ENCODE measurements at places on chromosomes 13 and 19.
A peak's percentile ranks its signal among the peaks of the same experiment; 100 is the strongest.

DNA sequence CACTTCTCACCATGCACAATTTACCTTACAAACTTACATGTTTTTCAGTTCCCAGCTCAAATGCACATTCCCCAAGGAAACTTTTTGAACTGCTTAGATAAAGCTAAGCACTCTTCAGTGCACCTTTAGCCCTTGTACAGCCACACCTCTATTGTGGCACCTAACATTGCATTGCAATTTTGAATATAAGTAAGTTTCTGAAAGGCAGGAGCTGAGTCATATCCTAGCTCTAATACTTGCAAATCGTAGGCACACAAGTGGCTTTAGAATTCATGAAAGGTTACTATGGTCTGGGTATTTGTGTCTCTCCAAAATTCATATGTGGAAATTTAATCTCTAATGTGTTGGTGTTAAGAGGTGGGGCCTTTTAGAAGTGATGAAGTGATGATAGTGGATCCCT lies 4.9 kb upstream of the ESD start:
- DNase-seq, result no peak

DNA sequence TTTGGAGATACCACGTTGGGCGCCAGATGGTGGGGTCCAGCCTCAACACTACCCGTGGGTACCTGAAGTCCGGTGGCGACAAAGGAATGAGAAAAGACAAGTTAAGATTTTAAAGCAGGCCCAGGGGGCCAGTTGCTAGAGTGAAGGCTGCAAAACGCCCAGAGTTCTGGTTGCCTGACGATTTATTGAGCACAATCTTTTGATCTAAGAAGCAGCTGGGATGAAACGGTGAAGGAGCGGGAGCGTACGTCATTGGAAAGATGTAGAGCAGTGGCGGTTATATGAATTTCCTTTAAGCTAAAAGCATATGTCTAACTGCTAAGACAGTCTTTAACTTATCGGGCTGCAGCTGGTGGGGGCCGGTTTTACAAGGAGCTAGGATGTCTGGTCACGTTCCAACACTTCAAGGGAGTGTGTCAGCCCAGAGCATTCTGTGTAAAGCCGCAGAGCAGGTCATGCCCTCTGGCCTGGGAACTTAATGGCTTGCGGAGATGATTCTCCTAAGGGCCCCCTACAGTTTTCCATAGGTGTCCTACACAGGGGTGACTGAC lies 28.9 kb upstream of the EVI5L start:
- DNase-seq, result no peak

GRCh38 chr19:43901395-43902390 lies 33.4 kb downstream of the ZNF45 start:
- peak; percentile 79 for DNase-seq

DNA sequence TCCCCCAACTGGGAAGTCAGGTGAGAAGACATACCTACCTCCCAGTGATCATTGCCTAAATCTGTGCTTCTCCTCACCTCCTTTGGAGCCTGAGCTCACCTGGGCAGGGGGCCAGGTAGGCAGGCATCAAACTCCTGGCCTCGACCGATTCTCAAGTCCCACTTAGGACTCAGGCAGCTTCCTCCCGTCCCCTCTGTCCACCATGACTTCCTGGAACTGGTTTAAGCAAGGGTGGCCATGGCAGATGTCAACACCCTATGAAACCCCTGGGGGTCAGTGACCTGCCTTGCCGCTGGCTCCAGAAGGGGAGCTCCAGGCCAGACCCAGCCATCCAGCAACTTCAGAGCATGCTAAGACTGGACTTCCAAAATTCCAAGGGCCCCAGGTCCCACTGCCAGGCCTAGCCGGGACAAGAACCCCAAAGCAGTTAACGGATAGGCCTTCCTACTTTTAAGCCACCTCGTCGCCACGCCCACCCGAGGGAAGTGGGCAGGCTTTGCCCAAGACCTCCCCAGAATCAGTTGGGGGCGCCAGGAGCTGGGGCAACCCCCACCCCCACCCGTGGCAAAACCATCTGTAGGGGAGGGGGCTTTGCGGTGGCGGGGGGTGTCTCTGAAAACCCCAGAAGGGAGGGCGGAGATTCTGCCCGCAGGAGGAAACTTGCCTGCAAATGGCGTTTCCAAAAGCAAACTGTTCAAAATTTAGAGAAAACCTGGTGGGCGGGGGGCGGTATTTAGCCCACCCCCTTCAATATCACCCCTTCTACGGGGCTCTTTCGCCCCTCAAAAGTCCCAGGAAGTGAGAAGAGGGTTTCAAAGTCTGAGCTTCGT lies 657 bp downstream of the PLIN3 start:
- no peak for DNase-seq

- DNase-seq, result no peak
Measured at GRCh38 chr19:3778104-3778867, 6.3 kb upstream of the RAX2 start.

DNA sequence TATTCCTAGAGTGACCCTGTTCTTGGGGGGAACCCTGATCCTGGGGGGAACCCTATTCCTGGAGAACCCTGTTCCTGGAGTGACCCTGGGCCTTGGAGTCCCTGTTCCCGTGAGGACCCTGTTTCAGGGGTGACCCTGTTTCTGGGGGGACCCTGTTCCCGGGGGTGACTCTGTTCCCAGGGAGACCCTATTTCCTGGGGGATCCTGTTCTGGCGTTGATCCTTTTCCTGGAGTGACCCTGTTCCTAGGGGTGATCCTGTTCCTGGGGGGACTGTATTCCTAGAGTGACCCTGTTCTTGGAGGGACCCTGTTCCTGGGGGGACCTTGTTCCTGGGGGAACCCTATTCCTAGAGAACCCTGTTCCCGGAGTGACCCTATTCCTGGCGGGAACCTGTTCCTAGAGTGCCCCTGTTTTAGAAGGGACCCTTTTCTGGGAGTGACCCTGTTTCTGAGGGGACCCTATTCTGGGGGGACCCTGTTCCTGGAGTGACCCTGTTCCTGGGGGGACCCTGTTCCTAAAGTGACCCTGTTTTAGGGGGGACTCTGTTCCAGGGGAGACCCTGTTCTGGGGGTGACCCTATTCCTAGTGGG lies 15.0 kb downstream of the GNA15 start:
- no peak for DNase-seq

- DNase-seq, result no peak
Measured at GRCh38 chr13:113144255-113144629, 14.2 kb upstream of the PROZ start.

DNA sequence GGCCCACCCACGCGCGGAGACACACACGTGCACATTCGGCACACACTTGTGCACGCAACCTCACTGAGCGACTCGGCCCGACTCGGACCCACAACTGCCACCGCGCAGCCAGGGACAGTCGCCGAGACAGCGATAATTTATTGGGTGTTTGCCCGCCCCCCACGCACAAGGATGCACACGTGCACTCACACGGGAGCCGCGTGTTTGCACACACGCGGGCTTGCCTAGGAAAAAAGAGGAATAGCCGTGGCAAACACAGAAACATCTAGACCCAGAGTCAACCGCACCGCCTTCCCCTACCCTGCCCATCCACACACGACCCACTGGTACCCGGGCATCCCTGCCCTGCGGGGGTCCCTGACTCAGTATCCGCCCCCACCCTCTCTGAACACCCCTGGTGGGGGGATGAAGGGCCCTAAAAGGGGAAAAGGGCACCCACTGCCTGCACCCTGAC lies 1.1 kb upstream of the SSBP4 start:
- no peak for DNase-seq

GRCh38 chr19:29771708-29772414 lies 39.9 kb upstream of the CCNE1 start:
- DNase-seq, result no peak

GRCh38 chr13:36341718-36342117 lies 4.5 kb downstream of the SPART start:
- DNase-seq, result no peak

DNA sequence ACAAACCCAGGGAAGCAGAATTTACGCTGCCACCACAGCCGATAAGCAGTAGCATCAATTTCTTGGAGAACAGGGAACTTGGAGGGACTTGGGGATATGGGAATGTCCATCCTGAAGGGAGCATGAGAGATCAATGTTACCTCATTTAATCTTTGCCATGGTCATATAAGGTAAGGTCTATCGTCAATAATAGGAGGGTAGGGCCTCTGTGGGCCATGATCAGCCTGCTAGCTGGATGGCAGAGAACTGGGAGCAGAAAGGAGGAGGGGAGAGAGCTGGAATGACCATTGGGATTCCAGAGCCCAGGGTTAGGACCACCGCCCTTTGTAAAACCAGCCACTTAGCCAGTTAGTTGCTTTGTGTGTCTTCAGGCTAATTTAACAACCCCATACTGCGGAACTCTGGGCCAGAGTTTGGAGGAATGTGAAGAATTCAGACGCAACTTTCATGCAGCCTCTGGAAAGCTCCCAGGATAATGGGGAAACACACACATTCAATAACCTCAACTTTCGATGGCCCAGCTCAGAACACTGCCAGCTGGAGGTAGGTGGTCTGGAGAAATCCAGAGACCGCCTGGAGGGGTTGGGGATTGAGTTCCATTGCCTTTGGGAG lies 40.3 kb downstream of the ZNF557 start:
- DNase-seq, result no peak

DNA sequence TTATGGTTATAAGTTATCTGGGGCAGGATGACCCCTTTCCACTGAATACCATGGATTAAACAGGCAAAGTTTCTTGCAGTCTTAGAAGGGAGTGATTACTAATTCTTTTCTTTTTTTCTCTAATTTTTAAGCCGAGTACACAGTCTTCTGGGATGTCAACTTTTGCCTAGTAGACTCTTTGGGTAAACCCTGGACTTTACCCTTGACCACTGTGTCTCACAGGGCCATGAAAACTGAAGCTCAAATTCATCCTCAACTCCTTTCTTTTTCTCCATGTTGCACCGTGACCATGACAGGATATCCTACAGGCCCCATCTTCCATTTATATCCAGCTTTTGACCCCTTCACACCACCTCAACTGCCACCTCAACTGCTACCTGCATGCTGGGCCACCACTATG lies 51.8 kb downstream of the GJA3 start:
- DNase-seq, result no peak

- DNase-seq, result no peak
Measured at GRCh38 chr13:50841786-50842185, 1.7 kb downstream of the DLEU7 start.

GRCh38 chr19:14103310-14103709 lies 12.8 kb upstream of the SAMD1 start:
- no peak for DNase-seq

DNA sequence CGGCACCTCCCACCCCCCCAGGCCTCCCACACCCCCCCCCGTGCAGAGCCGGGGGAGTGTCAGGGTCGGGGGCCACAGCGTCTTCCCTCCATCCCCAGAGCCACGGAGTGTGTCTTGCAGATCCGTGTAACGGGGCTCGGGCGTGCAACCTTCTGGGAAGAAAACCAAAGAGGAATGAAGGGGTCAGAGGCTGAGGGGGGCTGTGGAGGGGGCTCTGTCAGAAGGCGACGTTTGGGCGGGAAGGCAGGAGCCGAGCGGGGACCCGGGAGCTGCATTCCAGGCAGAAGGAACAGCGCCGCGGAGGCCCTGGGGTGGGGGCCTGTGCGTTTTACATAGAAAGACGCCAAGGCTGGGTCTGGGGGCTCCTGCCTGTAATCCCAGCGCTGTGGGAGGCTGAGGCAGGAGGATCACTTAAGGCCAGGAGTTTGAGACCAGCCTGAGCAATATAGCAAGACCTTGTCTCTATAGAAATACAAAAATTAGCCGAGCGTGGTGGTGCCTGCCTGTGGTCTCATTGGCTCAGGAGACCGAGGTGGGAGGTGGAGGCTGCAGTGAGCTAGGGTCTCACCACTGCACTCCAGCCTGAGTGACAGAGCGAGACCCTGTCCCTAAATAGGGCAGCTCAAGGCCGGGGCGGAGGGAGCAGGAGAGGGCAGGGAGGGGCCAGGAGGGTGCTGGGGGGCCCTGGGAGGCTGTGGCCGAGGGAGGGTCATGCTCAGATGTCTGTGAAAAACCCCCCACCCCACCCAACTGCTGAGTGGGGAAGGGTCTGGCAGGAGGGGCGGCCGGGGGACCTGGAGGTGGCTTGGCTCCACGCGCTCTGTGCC lies 27.8 kb downstream of the ARID3A start:
- DNase-seq, result no peak

DNA sequence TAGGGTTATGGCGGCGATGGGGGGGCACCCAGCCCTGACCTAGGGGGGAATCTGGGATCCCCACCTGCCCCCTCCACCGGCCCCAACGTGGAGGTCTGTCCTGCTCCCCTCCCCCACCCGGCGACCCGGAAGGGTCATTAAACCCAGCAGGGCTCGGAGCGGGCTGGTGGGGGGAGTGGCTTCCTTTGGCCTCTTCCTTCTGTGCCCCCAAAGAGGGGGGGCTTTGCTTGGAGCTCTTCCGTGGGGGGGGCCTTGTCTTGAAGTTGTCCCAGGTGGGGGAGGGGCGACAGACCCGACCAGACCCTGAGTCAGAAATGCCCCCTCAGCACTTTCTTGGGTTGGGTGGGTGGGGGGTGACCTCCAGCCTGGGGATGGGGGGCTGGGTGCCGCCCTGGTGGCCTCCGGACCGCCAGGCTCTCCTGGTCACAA lies 1.5 kb downstream of the ARID3A start:
- no peak for DNase-seq

DNA sequence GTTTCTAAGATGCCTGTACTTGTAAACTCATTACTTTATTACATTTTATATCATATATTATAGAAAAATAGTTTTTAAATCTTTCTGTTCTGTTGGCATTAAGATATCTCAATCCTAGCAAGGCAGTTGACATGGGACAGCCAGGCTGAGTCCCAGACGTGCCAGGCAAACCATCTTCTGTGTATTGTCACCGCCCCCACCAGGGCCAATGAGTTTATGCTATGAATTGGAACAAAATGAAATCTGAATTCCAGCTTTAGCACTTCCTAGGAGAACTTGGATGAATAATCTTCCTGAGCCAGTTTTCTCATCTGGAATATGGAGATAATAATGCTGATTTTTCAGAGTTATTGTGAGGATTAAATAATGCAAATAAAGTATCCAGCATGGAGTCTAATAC lies 79.9 kb upstream of the GSX1 start:
- DNase-seq, result no peak

- DNase-seq, result no peak
Measured at GRCh38 chr19:18507021-18507726, 14.7 kb downstream of the ELL start.

DNA sequence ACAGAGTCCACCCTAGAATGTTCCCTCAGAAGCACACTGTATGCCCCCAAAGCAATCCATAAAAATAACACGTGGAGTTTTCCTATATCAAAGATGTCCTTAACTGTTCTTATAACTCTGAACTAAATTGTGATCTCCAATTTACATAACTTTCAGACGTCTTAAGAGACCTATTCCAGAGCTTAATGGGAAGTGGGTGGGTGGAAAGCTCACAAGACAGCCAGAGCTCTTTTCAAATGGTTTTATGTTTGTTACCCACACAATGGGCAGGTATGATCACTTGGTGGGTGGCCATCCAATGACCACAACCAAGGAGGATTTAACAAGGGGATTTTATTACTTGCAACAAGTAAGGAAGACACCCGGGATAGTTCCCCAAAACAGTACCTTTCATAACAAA lies 81.7 kb downstream of the LRRC63 start:
- DNase-seq, result no peak

- peak; percentile 10 for DNase-seq
Measured at GRCh38 chr13:33228648-33229445, 56.7 kb downstream of the STARD13 start.

DNA sequence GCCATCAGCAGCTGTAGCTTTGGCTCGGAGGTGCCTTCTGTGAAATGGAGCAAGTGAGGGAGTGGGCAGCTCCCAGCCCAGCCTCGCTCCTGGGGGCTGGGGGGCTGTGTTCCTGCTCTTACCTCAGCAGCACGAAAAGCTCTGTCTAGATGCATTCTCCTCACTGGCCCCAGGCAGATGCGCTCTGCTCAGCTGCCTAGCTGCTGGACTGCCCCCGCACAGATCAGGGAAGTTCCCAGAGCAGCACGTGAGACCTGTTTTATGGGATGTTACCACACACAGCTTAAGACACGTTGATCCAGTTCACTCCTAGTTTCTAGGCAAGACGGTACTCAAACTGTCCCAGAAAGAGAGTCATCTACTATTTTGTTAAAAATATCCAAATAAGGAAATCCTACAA lies 13.6 kb downstream of the LCP1 start:
- no peak for DNase-seq
